ENCODE measurements at places on chromosomes 4 and X.

DNA sequence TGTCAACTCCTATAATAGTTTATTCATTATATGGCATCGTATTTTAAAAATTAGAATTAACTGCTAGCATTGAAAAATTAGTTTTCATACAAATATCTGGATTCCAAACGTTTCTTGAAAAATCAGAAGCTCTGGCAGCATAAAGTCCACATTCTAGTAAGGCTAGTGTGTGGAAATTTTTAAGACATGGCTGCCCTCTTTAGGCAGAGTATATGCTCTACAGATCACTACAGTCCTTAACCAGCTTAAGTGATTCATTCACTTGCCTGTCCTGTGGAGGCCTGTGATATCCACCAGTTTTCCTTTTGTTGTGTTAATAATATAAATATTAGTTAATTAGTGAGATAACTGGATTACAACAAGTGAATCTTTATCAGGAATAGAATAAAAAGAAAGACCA lies 287.2 kb downstream of the OPHN1 start:
- H3K27ac ChIP-seq: no peak overlapping the region
- no peak overlapping the region for H3K4me3 ChIP-seq
- H3K27me3 ChIP-seq: no peaks in the 10 kb centered on the region
- H3K4me1 ChIP-seq: no peaks in the 10 kb centered on the region
- H3K36me3 ChIP-seq: no peaks in the 10 kb centered on the region

- no peak overlapping the region for H3K27ac ChIP-seq
- H3K27me3 ChIP-seq: no peaks in the 10 kb centered on the region
- peaks cover 15% of the 10 kb centered on the region for H3K4me1 ChIP-seq
- no peak for DNase-seq
- no peaks in the 10 kb centered on the region for H3K36me3 ChIP-seq
Observed at GRCh38 chr4:101334963-101335572, 12.3 kb downstream of the PPP3CA start.

- H3K27ac ChIP-seq: no peak overlapping the region
- no peaks in the 10 kb centered on the region for H3K4me1 ChIP-seq
- DNase-seq: no peak
- no peaks in the 10 kb centered on the region for H3K36me3 ChIP-seq
Observed at GRCh38 chr4:187666034-187666433, 329.5 kb upstream of the ZFP42 start.

DNA sequence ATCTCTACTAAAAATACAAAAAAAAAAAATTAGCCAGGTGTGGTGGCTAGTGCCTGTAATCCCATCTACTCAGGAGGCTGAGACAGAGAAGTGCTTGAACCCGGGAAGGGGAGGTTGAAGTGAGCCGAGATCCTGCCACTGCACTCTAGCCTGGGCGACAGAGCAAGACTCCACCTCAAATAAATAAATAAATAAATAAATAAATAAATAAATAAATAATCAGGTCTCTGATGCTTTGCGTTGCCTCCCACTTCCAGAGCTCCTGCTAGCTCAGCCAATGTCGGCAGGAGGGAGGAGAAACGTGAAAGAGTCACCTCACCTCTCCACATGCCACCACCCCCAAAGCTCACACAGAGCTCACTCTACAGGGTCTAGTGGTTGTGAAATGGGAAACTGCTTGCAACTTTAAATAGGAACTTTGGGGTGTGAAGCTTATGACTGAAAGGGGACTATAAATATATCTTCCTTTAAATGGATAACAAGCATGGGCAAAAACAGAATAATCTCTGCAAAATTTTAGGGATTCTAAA lies 7.9 kb downstream of the SMIM31 start:
- H3K4me3 ChIP-seq: no peak overlapping the region

DNA sequence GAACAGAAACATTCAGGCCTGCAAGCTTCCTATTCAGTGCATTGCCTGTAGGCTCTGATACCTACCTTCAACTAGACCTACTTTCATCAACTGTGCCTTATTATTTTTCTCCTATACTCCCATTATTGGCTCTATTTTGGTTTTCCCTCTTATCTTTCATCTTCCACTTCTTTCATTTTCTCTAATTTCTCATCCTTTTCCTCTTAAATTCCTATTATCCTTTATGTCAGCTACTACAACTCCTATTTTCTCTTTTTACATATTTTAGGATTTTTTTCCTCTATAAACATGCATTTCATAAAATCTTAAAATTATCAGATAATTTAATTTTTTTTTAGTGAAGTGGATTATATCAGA lies 61.6 kb upstream of the PRDM8 start:
- no peak for DNase-seq
- H3K27ac ChIP-seq: no peak overlapping the region
- H3K4me1 ChIP-seq: no peaks in the 10 kb centered on the region
- no peaks in the 10 kb centered on the region for H3K36me3 ChIP-seq
